A673 (cell line): ENCODE measurements at places on chromosomes 1 and 21. TPM values are rescaled to one million over a fixed set of nuclear protein-coding genes. Genes with fewer than 3 reads are reported as not detected.

The TSPAN2 gene
- total RNA-seq: 1.9 and 2.8 TPM in 2 replicates

The SYDE2 gene
- total RNA-seq: 10.4 and 10.9 TPM in 2 replicates

The ICOSLG gene
- 0.69 and 1.3 TPM in 2 replicates for total RNA-seq

The SPRR1B gene
- not detected in 2 replicates for total RNA-seq

The ARHGEF19 gene
- total RNA-seq: 5.2 and 5.8 TPM in 2 replicates

DNA sequence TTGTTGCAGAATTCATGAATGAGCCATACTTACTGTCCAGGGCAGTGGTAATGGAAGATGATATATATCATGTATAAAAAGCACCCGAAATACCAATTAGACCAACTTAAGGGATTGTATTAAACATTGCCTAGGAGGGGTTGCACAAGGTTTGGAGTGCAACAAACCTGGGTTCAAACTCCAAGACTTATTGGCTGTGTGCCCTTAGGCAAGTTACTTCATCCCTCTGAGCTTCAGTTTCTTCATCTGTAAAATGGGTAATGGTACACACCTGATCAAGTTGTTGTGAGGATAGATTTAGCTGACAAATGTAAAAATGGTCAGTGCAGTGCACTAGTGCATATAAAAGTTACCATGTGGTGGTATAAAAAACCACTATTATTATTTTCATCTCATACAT is 9.8 kb upstream of the PPP1R15B start:
- H3K4me3 ChIP-seq: no peak overlapping the region
- DNase-seq: no peak
- H3K27me3 ChIP-seq: no peaks in the 10 kb centered on the region
- no peak overlapping the region for H3K27ac ChIP-seq
- H3K36me3 ChIP-seq: no peaks in the 10 kb centered on the region
- H3K4me1 ChIP-seq: peaks cover 32% of the 10 kb centered on the region

DNA sequence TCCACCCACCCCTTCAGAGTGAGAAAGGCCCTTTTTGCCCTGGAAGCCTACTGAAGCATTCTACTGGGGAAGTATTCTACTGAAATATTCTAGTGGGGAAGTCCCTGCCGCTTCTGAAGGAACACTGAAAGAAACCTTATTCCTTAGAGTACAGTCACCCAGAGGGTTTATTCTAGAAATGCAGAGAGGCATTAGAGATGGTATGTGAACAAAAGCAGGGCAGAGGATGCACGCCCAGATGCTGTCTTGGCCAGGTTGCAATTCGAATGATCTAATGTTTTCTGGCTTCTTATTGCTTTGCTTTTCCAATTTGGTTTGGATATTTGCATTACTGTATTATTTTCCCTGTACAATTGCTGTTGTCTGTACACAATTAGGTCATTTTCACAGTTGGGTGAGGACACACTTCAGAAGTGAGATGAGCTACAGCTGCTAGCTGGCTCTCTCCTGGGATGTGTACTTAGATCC is 37.1 kb downstream of the CCN1 start:
- H3K27ac ChIP-seq: no peak overlapping the region
- H3K36me3 ChIP-seq: peaks cover 9% of the 10 kb centered on the region
- H3K4me1 ChIP-seq: no peaks in the 10 kb centered on the region
- no peaks in the 10 kb centered on the region for H3K27me3 ChIP-seq
- H3K4me3 ChIP-seq: no peak overlapping the region

- H3K36me3 ChIP-seq: no peaks in the 10 kb centered on the region
- no peak overlapping the region for H3K4me3 ChIP-seq
- no peaks in the 10 kb centered on the region for H3K4me1 ChIP-seq
- H3K27ac ChIP-seq: no peak overlapping the region
Observed at GRCh38 chr21:31260790-31261189, 83.3 kb downstream of the TIAM1 start.

DNA sequence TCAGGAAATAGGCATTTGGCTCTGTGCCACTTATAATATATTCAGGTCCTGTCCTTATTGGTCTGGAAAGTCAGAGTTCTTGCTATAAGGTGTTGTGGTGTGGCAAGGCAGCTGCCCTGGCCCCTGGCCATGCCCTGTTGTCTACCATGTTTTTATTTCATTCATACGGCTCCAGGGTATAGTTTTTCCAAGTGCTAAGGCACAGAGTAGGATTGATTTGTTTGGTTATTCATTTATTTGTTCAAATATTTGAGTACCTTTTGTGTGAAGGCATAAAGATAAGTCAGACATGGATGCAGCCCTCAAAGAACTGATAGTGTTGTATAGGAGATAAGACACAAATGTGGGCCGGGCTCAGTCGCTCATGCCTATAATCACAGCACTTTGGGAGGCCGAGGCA is 10.1 kb downstream of the ZBTB8B start:
- H3K4me1 ChIP-seq: no peaks in the 10 kb centered on the region
- no peaks in the 10 kb centered on the region for H3K36me3 ChIP-seq
- no peak for DNase-seq

DNA sequence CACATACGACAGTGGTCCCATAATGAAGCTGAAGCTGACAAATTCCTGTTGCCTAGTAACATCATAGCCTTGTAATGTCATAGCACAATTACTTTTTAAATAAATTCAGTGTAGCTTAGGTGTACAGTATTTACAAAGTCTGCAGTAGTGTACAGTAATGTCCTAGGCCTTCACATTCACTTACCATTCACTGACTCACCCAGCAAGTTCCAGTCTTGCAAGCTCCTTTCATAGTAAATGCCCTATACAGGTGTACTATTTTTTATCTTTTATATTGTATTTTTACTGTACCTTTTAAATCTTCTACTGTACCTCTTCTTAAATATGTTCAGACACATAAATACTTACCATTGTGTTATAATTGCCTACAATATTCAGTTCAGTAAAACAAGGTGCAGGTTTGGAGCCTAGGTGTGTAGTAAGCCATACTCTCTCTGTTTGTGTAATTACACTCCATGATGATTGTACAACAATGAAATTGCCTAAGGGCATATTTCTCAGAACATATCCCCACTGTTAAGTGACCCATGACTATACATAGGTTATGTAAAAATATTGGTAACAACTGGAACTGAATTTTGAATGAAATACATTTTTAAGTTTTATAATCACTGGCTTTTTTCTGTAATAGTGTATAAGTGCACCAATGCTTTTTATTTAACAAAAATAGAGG is 33.5 kb upstream of the ADAM30 start:
- no peaks in the 10 kb centered on the region for H3K27me3 ChIP-seq
- DNase-seq: no peak
- peaks cover 24% of the 10 kb centered on the region for H3K36me3 ChIP-seq
- H3K27ac ChIP-seq: no peak overlapping the region
- H3K4me1 ChIP-seq: no peaks in the 10 kb centered on the region
- no peak overlapping the region for H3K4me3 ChIP-seq

DNA sequence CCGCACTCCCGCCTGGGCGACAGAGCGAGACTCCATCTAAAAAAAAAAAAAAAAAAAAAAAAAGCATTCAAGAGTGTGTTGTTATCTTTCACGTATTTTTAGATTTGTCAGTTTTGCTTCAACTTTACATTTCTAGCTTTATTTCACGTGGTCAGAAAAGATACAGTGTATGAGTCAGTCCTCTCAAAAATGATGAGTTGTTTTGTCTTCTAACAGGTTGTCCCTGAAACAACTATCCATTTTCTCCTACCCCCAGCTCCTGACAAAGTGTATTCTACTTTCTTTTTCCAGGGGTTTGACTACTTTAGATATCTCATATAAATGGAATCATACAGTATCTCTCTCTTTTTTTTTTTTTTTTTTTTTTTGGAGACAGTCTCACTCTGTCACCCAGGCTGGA is 5.5 kb upstream of the ZNF695 start:
- no peaks in the 10 kb centered on the region for H3K36me3 ChIP-seq
- no peak for DNase-seq
- H3K27ac ChIP-seq: no peak overlapping the region
- H3K27me3 ChIP-seq: no peaks in the 10 kb centered on the region
- no peak overlapping the region for H3K4me3 ChIP-seq
- no peaks in the 10 kb centered on the region for H3K4me1 ChIP-seq

DNA sequence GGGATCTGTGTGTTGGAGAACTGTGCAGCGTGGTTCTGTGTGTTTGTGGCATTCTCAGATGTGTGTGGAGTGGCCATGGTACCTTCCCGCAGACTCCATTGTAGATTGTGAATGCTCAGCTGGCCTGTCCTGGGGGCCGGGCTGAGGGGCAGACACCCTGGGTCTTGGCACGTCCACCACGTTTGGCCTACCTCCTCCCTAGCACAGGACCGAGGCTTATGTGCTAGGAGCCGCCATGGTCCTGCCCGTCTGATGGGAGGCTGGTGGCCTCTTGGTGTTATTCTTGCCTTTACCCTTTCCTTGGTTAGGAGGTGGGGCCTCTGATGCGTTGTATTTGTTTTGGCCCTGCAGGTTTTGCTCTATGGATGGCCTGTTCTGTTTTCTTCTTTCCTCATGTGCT is 25.1 kb downstream of the SNAP47 start:
- no peak overlapping the region for H3K27ac ChIP-seq
- H3K36me3 ChIP-seq: peaks cover 13% of the 10 kb centered on the region
- H3K4me3 ChIP-seq: no peak overlapping the region
- no peaks in the 10 kb centered on the region for H3K27me3 ChIP-seq
- DNase-seq: no peak

DNA sequence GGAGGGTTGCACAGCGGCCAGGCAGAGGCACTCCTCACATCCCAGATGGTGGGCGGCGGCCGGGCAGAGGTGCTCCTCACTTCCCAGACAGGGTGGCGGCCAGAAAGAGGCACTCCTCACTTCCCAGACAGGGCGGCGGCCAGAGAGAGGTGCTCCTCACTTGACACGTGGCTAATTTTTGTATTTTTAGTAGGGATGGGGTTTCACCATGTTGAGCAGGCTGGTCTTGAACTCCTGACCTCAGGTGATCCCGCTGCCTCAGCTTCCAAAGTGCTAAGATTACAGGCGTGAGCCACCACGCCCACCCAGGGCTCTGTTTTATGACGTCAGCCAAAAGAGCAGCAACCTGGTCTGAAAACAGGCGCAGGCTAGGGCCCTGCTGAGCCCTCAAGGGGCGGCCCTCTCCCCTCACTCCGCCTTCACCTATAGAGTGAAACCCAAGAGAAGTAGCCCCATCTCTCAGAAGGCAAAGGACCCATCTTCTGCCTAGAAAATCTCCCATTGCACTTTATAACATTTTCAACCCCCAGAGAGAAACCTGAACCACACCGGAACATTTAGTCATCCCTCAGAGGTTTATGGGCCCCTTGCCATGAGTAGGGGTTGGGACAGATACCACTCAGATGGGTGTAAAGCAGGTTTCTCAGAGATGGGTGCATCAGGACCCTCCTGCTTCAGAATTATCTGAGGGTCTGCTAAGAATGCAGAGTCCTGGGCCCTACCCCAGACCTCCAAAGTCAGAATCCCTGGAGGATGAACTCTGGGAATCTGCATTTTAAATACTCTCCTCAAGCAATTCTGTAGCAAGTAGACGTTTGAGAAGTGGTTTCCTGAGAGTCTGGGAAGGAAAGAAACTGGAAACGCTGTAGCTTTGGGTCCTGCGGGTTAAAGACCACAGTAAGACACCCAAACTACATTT is 40.8 kb downstream of the CDK18 start:
- no peak for DNase-seq
- H3K27me3 ChIP-seq: peaks cover 16% of the 10 kb centered on the region
- no peak overlapping the region for H3K4me3 ChIP-seq
- H3K36me3 ChIP-seq: no peaks in the 10 kb centered on the region
- H3K4me1 ChIP-seq: peaks cover 11% of the 10 kb centered on the region

DNA sequence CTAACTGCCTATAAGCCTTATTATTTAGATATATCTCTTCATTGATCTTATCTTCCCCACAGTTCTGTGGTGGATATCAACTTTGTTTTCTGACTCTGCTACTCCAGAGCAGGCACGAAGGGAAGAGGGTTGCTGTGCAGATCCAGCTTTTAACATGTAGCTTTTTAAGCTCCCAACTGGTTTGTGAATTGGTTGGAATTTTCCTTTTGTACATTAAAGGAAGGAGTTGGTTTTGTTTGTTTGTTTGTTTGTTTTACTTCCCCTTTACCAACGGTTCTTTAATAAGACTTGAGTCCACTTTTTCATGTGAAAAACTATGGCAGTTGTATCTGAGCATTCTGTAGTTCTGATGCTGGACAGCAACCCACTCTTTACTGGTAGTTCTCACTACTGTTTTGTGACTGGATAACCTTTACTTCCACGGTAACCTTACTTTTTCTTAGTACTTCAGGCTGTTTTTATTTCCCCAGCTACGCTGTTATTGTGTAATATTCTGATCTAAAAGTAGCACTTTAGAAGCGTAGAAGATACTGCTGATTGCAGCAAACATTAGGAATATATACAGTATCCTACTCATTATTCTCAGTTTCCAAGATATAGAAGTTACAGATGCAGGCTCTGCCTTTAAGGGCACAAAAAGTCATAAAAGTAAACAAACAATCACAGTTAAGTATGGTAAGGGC is 1.6 kb downstream of the GNPAT start:
- peak overlapping the region; percentile 62 for H3K4me3 ChIP-seq
- no peak overlapping the region for H3K27ac ChIP-seq
- H3K27me3 ChIP-seq: no peaks in the 10 kb centered on the region
- DNase-seq: no peak
- peaks cover 7% of the 10 kb centered on the region for H3K4me1 ChIP-seq
- peaks cover 13% of the 10 kb centered on the region for H3K36me3 ChIP-seq

- H3K4me1 ChIP-seq: no peaks in the 10 kb centered on the region
- H3K27ac ChIP-seq: no peak overlapping the region
- no peak for DNase-seq
- no peaks in the 10 kb centered on the region for H3K27me3 ChIP-seq
- H3K4me3 ChIP-seq: no peak overlapping the region
Observed at GRCh38 chr21:41582298-41582840, 74.4 kb upstream of the TMPRSS2 start.
